ENCODE measurements at places on chromosomes 7 and 10.

- peak; percentile 77 for DNase-seq
These were observed 401.9 kb downstream of the TNS3 start for GRCh38 chr7:47179812-47180515.

GRCh38 chr10:44395396-44395795, 10.5 kb upstream of the CXCL12 start:
- peak; percentile 2 for DNase-seq

DNA sequence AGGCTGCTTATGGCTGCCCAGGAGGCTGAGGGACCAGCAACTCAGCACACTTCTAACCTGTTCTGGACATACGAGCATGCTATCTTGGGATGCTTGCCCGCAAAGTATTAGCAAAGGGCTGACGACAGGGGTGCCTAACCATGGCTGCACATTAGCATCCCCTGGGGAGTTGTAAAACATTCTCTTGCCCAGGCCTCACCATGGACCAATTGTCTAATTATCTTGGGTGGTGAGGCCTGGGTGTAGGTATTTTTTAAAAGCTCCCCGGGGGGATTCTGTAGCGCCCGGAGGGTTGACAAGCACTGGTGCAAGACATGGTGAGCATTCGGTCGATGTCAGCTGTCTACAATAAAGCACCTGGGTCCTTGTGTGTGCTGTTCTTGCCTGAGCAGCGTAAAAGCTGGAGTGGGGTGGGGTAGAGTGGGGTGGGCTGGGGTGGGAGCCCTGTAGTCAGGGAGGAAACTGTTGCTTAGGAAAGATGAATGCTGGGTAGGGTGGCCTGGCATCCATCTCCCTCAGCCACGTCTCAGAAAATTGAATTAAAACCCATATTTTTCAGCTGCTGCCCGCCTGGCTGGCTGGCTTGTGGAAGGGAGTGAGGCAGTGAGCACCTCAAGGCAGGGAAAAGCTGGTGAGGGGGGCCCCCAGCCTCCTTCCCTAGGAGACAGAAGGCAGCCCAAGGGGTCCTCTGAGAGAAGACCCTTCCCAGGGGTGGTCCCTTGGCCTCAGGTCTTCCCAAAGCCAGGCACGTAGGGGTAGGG, 2.9 kb upstream of the ADCYAP1R1 start:
- DNase-seq, result no peak

DNA sequence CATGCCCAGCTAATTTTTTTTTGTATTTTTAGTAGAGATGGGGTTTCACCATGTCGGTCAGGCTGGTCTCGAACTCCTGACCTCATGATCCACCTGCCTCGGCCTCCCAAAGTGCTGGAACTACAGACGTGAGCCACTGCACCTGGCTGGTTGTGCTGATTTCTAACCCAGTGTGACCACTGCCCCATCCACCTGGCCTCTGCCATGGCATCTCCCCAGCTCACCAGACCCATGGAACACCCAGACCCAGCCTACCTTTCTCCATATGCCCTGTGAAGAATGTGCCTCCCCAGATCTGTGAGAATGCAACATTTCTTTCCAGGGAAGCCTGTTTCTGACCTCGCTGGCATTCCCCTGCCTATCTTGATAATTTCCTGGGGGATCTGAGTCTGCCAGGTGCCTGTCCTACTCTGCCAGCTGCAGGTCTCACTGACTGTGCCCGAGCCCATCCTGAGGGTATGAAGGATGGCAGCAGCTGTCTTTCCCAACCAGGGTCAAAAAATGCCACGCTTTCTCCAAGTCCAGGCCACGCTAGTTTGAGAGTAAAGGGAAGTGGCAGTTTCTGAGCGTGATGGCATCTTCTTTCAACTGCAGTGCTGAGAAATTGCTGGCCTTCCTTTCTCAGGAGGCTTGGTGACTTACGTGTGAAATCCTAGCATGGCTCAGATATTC, 324.4 kb upstream of the ZNF32 start:
- DNase-seq, result no peak

DNA sequence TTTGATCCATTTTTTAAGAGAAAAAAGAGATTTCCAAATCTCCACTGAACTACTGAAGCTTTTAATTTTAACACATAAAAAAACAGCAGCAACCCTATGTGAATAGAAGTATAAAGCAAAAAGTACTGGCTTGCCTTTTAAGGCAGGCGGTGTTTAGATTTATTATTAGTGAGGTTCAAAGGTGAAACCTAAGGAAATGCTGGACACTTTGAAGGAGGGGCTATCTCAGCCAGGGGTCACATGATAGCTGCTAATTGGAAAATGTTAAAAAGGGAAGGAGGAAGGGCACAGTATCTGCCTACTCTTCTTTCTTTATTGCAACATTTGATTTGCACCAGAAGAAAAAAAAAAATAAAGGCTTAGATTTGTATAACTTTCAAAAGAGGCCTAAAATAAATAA, 183.8 kb downstream of the SKAP2 start:
- no peak for DNase-seq

- no peak for DNase-seq
These were observed 16.1 kb upstream of the ABCC2 start for GRCh38 chr10:99766302-99766681.

GRCh38 chr7:18974803-18975202, 142.6 kb downstream of the TWIST1 start:
- no peak for DNase-seq

GRCh38 chr10:129780198-129780597, 183.9 kb downstream of the EBF3 start:
- DNase-seq, result no peak

DNA sequence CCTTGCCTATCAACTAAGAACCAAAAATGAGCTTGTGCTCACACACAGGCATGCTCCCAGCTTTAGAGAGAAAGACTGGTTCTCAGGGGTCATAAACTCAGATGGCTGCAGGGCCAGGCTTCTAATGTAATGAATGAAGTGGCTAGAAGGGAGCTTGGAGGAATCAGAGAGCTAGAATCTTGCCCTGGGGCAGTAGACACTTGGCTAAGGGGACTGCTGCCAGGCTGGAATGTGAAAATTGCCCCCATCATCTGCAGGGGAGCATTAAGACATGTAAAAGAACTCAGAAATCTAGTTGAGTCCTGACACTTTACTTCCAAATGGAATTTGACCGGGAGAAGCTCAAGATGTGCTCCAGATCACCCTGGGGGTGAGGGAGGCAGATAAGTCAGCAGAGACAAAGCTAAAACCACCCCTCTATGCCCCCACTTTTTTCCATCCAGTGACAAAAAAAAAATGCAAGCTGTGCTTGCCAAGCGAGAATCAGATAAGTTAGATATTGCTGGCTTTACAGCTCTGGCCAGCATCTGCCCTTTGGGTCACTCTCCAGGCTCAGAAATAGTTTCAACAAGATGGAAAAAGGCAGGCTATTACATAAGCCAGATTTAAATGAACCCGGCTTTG, 2.3 kb upstream of the SLC16A9 start:
- DNase-seq, result no peak

DNA sequence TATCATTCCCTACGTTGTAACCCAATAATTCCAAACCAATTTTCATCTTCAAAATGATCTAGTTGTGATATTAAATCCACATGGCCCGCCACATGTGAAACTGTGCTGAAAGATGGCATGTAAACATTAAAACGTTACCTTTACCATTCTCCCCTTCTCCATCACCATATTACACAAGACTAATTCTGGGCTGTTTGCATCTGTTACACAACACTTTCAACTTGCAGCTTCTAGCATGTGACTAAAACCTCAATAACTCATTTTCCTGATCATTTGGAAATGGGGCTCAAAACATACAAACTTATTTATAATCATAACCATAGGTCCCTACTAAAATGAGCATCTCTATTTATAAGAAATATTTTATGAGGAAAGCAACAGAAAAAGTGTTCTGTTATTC, 4.7 kb downstream of the MTERF1 start:
- DNase-seq, result no peak

DNA sequence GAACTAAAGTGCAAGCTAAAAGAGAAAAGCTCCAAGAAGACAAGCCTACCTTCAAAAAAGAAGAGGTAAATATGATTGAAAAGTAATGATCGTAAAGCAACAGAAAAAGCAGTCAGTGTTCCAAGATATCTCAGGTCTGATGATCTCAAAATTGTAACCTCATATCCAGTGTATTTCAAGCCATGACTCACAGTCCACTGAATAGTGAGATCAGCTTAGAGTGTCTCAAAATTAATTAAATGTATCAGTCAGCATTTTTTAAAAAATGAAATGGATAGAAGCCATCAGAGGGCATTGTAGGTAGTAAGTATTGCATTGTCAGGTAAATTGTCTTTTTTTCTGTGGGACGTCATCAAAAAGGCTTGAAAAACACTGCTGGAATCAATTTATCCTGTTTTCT, 50.6 kb upstream of the AGBL3 start:
- DNase-seq, result no peak

DNA sequence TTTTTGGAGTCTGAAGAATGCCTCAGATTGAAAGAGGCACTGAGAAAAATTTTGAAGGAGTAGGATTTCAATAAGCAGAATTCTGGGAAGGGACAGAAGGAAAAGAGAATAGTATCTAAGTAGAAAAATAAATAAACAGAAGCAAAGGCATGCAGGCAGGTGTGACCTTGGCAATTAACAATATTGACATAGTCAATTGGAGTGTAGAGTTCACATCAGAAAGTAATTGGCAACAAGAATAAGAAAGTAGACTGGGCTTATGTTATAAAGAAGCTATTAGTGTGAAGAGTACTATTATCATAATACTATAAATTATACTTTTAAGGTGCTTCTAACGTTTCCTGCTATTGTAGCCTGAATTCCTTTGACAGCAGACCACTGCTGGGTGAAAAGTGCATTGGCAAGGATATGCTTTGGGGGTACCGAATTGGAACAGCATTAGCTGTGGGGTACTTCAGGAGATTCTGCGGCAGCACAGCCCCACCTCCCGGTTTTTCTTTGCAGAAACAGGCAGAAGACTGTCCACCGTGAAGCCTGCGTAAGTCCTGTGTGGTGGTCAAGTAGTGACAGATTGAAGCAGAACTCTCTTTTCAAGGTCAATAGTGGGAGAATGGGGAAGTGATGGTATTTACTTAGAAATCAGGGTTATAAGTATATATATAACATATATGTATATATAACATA, 357.0 kb downstream of the THSD7A start:
- DNase-seq, result no peak

GRCh38 chr7:93836116-93836515, 54.4 kb downstream of the TFPI2 start:
- no peak for DNase-seq

- DNase-seq, result no peak
These were observed 680.2 kb upstream of the GHITM start for GRCh38 chr10:83459124-83459523.

DNA sequence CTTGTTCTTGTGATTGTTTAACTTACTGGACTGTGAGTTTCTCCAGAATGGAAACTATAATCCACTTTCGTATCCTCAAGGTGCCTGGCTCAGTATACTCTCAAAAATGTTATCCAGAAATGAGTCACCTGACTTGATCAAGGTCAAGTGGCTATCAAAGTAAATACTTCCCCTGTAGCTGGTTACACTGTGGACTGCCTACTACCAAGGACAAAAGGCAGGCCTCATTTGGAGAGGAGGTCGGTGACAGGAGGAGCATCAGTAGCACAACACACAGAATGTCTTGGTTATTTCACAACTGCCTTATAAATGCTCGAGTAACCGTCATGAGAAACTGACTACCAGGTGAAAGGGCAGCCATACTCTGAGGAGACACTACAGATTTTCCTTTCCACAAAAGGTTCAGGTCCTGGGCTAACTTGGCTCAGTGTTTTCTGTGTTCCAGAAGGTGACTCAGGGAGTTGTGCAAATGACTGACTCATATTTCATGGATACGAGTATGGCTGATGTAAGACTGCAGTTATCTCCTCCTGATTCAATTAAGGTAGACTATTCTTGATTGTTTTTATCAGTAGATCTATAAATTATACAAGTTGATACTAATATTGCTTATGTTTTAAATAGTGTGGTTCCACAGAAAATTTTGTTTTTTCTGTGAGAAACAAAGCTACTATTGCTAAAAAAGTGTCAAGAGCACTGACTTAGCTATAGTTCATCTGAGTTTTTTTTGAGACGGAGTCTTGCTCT, 4.2 kb upstream of the CCNY start:
- DNase-seq, result no peak

DNA sequence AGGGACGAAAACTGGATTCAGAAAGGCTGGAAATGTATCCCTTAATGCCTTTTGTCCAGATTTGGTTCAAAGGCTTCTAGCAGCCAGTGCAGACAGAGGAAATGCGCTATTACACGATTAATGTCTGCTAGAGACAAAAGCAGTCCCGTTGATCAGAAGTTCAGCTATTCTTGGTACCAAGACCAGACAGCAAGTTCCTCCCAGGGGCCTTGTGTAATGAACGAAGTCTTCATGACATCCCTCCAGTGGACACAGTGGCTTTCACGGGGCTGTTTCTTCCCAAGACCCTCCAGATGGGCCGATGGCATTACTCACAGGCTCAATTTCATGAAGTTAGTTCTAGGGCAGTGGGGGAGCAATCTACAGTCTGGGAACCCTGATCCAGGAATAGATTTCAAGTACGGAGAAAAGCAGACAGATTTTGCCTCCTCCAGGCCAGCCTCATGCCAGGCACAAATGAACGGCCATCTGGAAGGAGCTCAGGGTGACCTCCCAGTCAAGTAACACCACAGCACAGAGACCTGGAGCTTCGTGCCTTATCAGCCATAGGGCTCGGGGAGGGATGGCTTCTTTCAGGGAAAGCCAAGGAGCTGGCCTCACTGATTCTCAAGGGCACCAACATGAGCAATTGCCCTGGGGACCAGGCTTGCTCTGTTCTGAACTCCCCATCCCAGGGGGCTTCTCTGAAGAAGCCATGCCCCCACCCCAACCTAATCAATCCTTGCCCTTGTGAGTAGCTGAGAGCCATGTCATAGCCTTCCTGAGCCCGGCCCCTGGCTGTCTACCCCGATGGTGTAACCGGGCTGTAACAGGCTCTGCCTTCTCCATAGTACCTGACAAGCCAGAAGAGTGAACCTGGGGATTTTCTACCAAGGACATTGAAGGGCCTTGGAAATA, 101.1 kb downstream of the PRKAG2 start:
- DNase-seq, result no peak

DNA sequence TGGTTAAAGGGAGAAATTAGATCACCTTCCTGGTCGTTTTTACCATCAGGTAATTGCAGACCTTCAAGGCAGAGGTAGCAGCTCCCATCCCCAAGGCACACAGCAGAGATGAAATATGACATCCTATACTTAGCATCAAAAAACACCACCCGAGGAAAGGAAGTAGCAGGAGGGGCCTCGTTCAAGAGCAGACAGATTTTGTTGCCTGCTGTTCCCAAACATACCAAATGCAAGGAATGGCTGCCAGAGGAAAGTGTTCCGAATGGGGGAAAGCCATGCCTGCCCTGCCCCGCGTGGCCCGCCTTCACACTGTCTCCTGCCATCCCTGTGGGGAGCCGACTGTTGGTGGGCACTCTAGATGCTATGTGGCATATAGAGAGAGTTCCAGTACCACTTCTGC, 18.0 kb downstream of the FKBP6 start:
- no peak for DNase-seq

DNA sequence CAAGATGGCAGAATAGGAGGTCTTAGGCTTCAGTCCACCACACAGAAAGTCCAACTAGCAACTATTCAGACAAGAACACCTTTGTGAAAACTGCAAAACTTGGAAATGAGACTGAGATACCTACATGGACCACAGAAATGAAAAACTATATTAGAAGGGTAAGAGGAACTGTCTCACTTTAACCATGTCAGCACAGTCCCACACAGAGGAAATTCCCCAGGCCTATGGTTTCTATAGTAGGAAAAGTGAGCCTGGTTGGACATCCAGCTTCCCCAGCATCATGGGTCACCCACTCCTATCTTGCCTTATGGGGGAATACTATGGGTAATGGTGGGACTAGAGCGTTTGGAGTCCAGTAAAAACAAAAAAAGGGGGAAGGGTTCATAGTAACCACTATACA, 38.8 kb upstream of the CDK6 start:
- DNase-seq, result no peak

Data from NCI-H524 (cell line).